Stomach (tissue), 19 donors: ENCODE measurements at places on chromosomes 4 and X. TPM values are rescaled to one million over a fixed set of nuclear protein-coding genes. Genes with fewer than 3 reads are reported as not detected.
A peak's percentile ranks its signal among the peaks of the same experiment; 100 is the strongest.

The UGT2B10 gene
- total RNA-seq, result not detected

The CFAP47 gene
- not detected for total RNA-seq

The MND1 gene
- 4.4 TPM for total RNA-seq

The KLF8 gene
- total RNA-seq, result 0.29 TPM

- no peak for DNase-seq
These were observed 2042.2 kb downstream of the ARAP2 start for GRCh38 chr4:34202154-34202553.

DNA sequence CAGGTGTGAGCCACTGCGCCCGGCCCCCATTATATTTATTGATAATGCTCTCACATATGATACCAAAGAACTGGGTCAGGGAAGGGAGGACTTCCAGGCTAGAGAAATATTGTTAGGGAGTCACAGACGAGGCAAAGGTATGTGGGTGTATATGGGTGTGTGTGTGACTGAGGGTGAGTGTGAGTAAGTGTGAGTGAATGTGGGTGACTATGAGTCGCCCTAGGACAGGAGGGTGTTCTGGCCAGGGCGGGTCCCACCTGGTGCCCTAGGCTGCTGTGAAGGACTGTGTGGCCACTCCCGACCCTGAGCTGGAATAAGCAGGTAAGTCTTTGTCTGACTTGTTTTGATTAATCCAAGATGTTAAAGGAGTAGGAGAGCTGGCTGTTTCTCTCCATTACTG lies 34.4 kb downstream of the RWDD4 start:
- DNase-seq, result peak; percentile 16

GRCh38 chr4:159010563-159011260 lies 92.2 kb upstream of the RAPGEF2 start:
- DNase-seq, result peak; percentile 54

- DNase-seq, result no peak
These were observed 738.4 kb downstream of the PCDH18 start for GRCh38 chr4:136793848-136794247.

GRCh38 chr4:169611157-169611556 lies 1.2 kb downstream of the NEK1 start:
- DNase-seq, result no peak

DNA sequence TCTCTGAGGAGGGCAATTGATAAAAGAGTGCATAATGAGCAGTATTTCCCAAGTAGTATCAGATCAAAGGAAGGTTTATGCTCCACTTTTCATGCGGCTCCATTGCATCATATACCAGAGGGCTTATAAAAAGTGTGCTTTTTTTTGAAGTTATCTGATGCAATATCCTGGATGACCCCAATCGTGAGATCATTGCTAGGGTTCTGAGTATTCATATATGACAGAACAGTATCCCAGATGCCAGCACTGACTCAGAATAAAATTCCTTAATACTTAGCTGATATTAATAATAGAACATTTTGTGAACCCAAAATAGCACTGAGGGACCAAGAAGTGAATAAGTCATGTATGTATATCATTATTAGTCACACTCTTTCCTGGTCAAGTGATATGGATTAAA lies 945.5 kb upstream of the AGA start:
- DNase-seq, result no peak

DNA sequence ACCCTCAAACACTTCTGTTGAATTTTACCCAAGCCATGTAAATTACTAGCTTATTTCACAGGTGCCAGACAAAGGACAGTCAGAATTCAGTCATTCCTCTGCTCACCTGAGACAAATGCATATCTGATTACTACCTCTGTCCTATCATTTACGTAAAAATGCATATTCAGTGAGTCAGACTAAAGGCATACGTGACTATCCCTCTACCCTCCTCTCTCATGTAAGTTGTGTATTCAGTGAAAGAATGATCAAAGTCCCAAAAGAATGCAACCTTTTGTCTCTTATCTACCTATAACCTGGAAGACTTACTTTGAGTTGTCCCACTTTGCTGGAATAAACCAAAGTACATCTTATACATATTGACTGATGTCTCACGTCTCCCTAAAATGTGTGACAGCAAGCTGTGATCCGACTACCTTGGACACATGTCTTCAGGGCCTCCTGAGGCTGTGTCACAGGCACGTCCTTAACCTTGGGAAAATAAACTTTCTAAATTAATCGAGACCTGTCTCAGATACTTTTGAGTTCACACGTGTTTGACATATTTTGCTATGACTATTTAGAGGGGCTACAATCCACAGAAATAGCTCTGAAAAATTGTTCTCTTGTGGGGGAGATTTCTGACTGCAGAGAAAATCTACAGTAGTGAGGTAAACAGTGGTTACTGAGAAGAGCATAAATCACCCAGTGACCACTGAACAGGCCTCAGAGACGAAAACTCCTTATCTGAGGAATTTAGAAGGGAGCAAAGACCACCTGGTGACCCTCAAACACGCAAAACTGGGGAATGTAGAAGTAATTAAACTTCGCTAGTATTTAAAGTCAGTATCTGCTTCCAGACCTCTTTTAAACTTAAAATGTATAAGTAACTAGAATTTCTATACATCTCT lies 1575.8 kb downstream of the STIM2 start:
- DNase-seq, result no peak

DNA sequence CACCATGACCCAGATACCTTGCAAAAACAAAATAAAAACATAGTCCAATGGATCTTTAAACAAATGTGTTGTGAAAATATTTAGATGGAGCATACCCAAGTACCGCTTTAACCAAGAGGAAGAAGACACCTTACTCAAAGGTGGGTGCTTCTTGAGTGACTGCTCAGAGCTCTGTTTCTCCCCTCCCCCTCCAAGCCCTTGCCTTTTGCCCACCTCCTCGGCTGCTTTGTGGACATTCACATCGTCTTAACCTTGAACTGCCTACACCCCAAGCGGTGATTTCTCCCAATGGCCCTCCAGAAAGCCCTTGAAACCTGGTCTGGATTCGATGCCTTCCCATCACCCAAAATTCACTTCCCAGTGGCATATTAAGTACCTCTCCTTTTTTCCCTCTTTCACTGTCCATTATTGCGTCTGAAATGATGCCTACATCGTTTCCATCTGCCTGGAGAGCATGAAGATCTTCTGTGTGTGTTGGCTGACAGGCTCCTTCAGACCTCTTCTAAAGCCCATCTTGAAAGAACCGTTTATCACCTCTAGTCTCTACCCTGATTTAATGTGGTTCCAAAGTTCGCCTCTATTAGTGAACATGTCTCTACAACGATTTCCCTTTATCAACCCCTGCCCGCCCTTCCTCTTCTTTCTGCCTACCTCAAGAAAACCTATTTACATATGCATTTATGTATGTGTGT lies 968 bp downstream of the GPRIN3 start:
- no peak for DNase-seq

DNA sequence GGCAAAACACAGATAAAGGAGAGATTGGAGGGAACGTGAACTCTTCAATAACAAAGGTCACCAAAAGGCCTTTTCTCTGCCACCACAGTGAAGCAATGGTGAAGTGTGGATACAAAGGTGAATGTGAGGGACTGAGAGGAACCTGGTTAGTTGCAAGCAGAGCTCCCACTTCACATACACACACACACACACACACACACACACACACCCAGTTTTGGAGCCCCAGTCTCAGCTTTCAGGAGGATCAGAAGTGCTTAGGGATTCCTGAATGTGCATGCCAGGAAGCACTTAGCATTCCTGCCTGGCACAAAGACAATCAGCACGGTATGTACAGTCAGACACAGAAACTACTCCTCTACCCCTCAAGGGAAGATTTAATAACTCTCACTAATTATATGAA lies 71.5 kb downstream of the ARHGEF9 start:
- no peak for DNase-seq
